ENCODE measurements at places on chromosomes 11 and 22. TPM values are rescaled to one million over a fixed set of nuclear protein-coding genes. Genes with fewer than 3 reads are reported as not detected.

Gene CCDC157
- total RNA-seq: 1.8 TPM

GRCh38 chr11:94581926-94582325 lies 14.8 kb downstream of the PIWIL4 start:
- DNase-seq: no peak

GRCh38 chr22:36386351-36386899 lies 1.3 kb downstream of the MYH9 start:
- peak; percentile 61 for DNase-seq

GRCh38 chr11:110349138-110349996 lies 53.0 kb upstream of the RDX start:
- peak; percentile 77 for DNase-seq

- DNase-seq: no peak
Observed at GRCh38 chr11:114080769-114081168, 21.3 kb downstream of the ZBTB16 start.

GRCh38 chr11:127651888-127652221 lies 651.3 kb upstream of the KIRREL3 start:
- no peak for DNase-seq

DNA sequence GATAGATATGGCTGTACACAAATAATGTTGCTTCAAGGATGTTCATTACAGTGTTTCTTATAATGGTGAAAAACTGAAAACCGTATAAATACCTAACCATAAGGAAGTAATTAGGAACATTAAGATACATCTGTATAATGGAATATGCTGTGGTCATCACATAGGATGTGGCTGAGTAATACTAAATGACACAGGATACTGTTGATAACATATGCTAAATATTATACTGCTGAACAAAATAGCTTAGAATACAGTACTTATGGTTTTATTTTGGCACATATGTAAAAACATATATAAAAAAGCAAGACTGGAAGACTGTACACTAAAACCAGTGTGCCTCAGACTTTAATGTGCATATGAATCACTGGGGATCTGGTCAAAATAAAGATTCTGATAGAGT lies 43.8 kb downstream of the FBXO7 start:
- peak; percentile 12 for DNase-seq

Gene CASP5
- not detected for total RNA-seq

Gene PLAAT2
- not detected for total RNA-seq

DNA sequence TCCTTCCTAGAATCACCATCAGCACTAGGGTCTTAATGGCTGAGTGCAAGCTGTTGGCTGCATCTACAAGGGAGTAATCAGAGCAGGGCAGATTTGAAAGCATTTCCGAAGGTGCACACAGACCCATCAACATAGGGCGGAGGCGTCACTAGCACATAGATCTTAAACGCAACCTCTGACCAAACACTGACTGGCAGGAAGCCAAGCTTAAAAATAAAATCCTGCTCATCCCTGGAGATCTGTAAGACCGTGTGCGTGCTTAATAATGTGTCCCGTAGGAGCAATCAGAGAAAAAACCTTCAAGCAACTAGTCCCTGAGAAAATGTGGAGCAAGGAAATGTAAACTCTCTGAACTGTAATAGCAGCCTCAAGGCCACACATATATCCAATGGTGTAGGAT lies 470.5 kb downstream of the ETS1 start:
- DNase-seq: peak; percentile 37

- DNase-seq: peak; percentile 96
Observed at GRCh38 chr11:67354075-67355022, 1.0 kb upstream of the POLD4 start.

DNA sequence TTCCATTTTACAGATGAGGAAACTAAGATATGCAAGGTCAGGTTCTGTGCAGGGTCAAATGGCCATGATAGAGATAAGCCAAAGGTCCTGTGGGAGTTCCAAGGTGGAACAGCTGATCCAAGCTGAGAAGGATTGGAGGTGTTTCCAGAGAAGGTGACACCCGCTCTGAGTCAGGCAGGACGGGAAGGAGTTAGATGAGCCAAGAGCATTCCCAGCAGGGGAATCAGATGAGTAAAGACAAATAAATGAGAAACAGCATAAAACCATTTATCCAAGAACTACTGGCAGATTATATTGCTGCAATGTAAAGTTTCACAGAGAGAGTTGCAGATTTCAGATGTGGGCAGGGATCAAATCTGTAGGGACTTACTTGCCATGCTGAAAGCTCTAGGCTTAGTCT lies 18.9 kb upstream of the HEPHL1 start:
- DNase-seq: no peak

DNA sequence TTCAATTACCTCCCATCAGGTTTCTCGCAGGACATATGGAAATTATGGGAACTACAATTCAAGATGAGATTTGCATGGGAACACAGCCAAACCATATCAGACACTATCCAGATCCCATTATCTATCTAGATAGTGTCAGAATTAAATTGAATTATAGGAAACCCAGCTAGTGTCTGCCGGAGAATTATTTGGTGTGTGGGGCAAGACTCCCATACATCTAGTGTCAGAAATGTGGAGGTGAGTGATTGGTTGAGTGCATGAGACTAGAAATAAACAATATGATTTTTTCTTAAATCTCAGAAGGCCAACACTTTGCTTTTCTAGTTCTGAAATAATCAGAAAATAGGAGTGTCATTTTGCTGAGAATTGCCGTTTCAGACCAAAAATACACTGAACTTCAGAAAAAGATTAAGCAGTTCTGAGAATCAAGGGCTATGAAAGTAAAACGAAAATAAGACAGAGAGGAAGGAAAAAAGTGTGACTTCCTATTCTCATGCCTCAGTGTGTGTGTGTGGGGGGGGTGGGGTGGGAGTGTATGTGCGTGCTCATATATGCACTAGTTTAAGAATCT lies 21.3 kb downstream of the CASP12 start:
- DNase-seq: no peak

Gene TMEM191C
- 0.48 TPM for total RNA-seq

- DNase-seq: no peak
Observed at GRCh38 chr11:63845911-63846310, 7.0 kb downstream of the MARK2 start.

- DNase-seq: no peak
Observed at GRCh38 chr22:49668402-49668801, 159.3 kb downstream of the BRD1 start.
